ENCODE measurements at places on chromosomes 13 and 19.

DNA sequence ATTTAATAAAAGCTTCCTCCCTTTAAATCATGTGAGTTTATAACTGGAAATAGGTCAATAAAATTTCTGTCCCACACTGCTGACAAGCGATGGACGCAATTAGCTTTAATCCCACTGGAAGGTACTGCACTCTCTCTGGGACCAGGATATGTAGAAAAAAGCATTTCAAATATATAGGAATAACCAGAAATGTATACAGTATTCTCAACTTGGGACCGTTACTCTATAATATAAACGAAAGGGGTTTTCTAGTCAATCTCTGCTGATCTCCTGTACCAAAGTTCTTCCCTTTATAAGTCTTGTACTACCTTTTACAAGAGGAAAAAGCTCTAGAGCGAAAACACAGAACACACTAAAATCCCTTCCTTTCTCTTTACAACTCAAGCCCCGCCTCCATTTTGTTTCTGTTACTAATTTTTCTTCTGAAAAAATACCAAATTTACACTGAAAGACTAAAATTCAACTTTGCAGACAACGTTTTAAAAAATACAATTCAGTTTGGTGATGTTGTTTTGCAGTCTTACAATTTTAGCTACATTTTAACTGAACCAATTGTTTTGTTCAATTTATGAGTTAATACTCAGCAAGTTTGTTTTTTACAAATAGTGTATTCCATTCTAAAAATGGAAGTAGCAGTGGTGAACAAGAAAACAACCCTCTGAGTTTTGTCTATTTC lies 1.7 kb upstream of the USPL1 start:
- DNase-seq, result no peak

DNA sequence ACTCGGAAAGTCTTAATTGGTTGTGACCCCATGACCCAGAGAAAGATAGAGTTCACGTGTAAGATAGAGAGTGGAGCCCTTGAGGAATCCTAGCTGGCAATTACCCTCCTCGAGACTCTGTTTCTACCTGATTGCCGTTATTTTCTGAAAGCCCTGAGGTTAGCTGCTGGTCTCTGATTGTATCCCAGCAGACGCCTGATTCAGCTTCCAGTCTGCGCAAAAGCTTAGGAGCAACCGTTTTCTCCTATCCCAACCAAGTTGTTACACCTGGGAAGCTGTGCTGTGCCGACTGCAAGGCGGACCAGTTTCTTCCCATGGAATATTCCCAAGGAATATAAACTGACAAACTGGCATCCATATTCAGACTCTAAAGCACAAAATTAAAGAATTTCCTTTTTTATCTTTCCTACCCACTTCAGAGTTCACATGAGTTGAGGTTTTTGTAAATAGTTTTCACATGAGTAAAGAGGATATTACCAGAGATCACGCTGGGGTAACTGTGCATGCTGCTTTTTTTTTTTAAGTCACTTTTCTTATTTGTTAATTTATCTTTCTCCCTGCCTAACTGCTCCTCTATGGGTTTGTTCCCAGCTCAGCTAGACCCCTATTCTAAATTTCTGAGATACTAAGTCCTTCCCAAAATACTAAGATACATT lies 1.5 kb upstream of the TRPC4 start:
- DNase-seq, result no peak

- no peak for DNase-seq
These were observed 5.3 kb downstream of the TRAPPC6A start for GRCh38 chr19:45172611-45173208.

DNA sequence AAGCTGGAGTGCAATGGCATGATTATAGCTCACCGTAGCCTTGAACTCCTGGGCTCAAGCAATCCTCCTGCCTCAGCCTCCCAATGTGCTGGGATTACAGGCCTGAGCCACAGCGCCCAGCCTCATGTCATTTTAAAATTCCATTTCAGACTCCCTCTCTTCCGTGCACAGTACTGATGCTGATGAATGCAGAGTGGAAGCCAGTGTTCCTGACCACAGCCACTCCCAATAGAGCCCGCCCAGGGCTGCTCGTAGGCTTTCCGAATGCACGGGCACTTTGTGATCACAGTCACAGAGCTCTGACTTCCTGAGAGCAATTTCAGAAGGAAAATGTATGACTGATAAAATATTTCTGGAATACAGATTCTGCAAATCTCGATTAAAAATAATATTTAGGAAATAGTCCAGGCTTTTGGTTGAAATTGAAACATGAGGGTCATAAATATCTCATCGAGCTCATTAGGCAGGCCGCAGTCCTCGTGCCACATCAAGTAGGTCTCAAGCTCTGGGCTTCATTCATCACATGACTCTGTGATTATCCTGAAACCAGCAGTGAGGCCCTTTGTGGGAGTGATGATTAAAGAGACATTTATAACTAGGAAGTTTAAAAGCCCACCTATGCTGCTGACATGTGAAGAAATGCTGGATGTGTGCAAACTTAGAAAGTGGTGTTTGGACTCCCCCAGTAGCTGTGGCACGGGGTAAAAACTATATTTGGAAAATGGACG lies 38.9 kb upstream of the AMER2 start:
- no peak for DNase-seq
